LoVo (cell line): ENCODE measurements at places on chromosomes 6 and 20.

DNA sequence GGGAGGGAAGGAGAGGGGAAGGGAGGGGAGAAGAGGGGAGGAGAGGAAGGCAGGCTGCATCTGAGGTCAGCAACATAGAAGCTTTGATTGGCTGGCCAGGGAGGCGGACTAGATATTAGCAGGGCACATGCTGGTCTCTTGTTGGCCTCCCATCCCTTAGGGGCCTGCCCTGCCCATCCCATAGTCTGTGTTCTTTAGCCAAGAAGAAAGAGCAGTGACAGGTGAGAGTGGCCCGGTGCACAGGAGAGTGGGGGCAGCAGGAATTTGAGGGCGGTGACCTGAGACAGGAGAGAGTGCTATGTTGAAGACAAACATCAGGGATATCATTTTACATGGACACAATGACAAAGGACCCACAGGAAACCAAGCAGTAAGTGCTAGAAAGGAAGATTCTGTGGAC lies 413.5 kb downstream of the SYNE1 start:
- no peak for DNase-seq

DNA sequence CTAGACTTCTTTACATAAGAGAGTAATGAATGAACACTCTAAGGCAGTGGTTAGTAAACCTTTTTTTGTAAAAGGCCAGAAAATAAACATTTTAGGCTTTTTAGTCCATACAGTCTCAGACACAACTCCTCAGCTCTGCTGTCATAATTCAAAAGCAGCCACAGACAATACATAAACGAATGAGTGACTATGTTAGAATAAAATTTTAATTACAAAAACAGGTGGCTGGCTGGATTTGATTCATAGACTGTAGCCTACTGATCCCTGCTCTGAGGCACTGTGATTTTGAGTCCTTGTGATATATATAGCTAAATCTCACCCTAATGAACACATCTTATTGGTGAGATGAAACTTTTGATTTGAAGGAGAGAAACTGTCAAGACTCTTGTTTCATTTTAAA lies 155.1 kb downstream of the AIG1 start:
- no peak for DNase-seq

DNA sequence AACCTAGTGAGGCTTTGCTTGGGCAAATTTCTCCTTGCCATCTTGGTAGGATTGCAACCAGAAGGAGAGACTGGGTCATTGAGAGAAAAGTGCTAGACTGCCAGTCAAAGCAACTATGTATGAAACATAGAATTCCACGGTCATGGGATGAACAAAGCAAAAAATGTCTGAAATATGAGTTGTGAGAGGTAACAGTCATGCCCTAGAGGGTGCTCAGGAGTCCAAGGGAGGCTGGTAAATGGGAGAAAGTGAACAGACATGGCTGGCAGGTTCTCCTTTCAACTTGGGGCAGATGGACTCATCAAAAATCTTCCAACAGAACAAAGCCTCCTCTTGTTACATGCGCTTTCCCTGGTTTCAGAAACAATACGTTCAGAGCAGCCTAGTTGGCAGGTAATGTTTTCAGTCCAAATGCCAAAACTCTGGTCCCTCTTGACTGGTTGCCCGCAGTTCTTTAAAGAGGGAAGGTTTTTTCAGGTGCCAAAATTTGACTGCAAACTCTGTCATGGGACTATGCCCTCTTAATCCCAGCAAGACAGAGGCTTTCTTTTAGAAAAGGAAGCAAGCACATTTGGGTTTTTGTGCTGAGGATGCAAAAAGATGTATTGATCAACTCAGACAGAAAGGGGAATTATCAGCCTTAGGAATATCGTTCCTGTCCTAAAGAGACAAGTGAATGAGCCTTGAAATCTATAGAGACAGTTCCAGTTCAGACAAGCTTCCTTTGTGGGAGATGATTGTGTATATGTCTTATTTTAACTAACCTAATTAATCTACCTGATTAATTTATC lies 68.5 kb upstream of the SASH1 start:
- no peak for DNase-seq

GRCh38 chr6:113825781-113826180 lies 31.4 kb upstream of the MARCKS start:
- no peak for DNase-seq

DNA sequence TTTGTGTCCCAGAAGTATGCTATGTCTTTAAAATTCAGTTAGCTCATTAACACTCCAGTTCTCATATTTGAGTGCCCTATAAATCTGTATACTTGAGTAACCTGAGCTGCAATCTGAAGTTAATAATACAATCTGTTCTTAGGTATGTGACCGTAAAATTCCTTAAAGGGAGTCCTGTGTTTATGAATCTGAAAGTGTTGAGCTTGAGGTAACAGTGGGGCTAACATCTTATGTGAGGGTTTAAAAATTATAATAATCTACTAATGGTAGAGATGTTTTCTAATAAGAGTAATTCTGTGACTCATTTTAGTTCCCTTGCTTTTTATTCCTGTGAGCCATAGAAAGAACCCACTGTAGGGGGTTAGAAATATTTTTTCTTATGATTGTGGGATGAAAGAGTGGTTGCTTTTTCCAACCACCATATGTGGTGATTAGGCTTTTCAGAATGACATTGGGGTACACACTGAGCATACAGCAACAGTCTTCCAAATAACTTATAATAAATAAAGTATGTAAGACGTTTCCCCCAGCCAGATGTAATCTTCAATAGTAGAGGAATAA lies 121.2 kb downstream of the BCKDHB start:
- no peak for DNase-seq

DNA sequence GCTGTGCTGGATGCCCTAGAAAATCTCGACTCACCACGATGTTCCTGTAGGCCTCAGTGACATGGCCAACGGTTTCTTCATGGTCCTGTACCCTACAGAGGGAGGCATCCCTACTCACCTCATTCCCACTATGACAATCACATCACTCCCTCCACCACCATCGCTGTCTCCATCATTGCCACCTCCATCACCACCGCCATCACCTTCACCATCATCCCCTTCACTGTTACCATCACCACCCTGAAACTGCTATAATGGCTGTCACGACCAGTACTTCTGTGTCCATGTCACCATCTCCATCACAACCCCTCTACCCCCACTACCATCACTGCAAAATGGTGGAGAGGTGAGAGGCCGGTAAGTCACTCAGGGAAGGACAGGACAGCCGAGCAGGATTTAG lies 29.8 kb upstream of the MRPS18A start:
- DNase-seq = no peak

GRCh38 chr6:131946992-131947955 lies 3.9 kb downstream of the CCN2 start:
- DNase-seq = no peak

GRCh38 chr6:13012977-13013680 lies 296.6 kb downstream of the PHACTR1 start:
- no peak for DNase-seq

GRCh38 chr6:14153228-14153627 lies 35.7 kb downstream of the CD83 start:
- DNase-seq = no peak

GRCh38 chr6:83860782-83861495 lies 1.4 kb downstream of the CYB5R4 start:
- no peak for DNase-seq

- no peak for DNase-seq
Measured at GRCh38 chr6:34679552-34680253, 16.9 kb downstream of the ILRUN start.

DNA sequence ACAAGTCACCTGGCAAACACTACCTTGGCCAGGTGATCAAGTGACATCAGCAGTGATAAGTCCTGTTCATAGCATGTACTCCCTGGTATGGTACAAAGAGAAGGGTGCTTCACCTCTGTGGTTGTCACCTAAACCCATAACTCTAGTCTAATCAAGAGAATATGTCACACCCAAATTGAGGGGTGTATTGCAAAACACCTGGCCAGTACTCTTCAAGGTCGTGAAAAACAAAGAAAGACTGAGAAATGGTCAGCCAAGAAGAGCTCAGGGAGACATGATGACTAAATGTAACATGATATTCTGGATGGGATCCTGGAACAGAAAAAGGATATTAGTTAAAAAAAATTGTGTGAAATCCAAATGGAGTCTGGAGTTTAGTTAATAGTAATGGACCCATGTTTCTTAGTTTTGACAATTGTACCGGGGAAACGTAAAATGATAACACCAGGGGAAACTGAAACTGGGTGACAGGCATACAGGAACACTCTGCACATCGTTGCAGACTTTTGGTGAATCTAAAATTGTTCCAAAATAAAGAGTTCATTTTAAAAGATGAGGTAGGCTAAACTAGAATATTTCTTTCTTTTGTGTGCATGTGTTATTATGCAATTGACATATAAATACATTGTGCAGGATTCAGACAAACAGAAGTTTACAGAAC lies 262.0 kb downstream of the CDC5L start:
- no peak for DNase-seq

DNA sequence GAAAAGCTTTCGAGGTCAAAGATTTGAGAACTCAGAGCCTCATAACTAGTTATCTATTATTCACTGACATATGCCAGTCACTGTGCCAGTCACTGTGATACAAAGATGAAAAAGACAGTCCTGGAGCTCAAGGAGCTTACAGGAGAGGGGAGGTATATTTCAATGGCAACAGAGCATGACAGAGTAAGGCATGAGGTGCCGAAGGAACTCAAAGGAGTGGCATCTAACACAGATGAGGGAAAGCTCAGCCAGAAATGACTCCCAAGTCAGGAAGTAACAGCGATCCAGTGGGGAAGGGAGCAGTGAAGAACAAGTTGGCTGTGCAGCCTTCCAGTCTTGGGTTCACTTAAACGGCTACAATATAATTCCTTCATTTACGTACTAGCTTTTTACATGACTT lies 46.6 kb downstream of the DTNBP1 start:
- no peak for DNase-seq

- no peak for DNase-seq
Measured at GRCh38 chr6:30452736-30453507, 36.4 kb upstream of the HLA-E start.

DNA sequence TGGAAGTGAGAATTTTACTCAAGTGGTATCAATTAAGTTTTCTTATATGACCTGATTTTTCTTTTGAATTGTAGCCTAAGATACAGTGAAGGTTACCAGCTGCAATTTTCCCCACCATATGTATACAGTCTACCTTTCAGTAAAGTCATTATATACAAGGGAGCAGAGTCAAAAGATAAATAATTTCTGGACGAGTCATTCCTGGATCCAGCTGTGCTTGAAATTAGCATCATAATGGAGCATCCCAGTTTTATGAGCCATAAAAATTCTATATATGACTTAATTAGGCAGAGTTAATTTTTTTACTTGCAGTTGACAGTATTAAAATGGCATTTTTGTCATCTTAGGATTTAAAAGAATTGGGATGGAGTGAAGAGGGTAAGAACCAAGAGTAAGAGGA lies 1008.4 kb downstream of the PHF3 start:
- no peak for DNase-seq

GRCh38 chr6:156731396-156731795 lies 45.8 kb upstream of the ARID1B start:
- no peak for DNase-seq

DNA sequence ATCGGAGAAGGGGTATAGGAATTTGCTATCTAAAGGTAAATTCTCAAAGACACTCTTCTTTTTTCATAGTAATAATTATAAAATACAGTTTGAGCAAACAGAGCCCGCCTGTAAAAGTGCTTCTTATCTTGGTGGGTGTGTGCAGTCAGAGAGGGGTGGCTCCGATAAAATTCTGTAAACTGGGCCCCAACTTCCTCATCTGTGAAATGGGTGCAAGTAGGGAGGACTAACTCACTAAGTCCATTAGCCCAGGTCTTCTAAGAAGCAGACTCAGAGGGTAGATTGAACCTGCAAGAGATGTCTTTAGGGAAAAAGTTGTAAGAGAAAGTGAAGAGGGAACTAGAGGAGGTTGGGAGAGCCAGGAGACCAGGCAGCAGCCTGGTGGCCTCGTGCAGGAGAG lies 245.8 kb upstream of the RREB1 start:
- DNase-seq = no peak

DNA sequence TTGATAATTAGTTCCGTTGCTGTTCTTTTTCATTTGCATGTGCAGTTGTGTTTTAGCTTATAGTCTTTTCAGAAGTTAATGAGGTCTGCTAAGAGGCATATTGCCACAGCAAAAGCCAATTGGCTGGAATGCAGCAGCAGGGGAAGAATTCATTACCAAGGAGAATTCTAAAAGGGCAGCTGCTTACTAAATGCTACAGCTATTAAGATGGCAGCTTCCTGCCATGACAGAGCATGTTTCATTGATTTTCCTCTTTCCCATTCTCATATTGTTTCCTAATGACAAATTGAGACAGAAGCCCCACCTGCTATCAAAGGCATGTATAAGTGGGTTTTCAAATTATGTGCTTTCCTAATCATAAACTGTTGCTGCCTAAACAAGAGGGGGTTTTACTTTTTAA lies 66.6 kb downstream of the CLVS2 start:
- DNase-seq = no peak

- no peak for DNase-seq
Measured at GRCh38 chr6:166950443-166950821, 5.9 kb downstream of the RNASET2 start.

DNA sequence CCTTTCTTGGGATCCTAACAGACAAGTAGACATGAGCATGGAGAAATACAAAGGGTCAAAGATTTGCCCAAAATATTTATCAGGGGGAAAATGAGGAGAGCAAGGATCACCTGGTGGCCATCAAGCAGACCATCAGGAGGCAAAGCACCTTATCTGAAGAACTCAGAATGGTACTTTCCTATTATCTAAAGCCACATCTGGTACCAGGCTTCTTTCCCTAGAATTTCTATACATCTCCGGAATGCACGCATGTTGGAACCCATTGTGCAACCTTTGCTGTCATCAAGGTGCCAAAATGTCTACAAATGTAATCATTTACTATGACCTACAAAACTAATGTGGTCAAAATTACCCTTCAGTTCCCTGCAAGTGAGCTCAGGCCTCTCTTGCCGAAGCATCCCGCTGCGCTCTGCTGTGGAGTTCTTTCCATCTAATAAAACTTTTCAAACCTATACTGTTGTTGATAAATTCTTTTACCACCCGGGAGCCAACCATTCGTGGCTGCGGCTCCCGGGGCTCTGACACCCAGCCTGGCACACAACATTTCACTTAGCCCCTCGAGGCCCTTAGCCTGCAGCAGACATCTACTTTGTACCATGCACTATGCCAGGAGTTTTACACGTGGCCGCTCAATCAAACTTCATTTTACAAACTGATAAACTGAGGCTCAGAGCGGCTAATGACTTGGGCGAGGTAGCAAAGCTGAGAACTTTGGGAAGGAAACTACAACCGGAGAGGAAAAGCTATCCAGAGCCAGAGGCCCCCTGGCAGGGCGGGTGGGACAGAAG lies 3.8 kb upstream of the CPXM1 start:
- DNase-seq = no peak

GRCh38 chr20:34791289-34792020 lies 34.0 kb downstream of the NCOA6 start:
- no peak for DNase-seq

DNA sequence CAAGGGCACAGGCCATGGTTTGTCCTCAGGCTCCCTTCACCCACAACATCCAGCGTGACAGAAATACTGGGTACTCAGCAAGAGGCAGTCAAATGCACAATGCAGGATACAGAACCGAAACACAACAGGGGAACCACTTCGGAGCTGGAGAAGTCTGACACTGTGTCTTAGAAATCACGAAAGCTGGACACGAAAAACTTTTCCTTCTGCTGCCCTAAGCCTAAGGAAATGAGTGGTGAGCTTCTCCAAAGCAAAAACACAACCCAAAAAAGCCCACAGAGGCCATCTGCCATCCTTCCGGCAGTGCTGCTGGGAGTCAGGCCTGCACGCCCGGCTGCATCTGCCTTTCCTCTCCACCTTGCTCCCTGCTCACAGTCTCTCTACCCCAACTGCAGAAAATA lies 106.3 kb downstream of the SLC23A2 start:
- DNase-seq = no peak
